ENCODE measurements at places on chromosomes 6 and 20.

GRCh38 chr6:135815216-135815615 is 36.3 kb upstream of the PDE7B start:
- no peak for DNase-seq

DNA sequence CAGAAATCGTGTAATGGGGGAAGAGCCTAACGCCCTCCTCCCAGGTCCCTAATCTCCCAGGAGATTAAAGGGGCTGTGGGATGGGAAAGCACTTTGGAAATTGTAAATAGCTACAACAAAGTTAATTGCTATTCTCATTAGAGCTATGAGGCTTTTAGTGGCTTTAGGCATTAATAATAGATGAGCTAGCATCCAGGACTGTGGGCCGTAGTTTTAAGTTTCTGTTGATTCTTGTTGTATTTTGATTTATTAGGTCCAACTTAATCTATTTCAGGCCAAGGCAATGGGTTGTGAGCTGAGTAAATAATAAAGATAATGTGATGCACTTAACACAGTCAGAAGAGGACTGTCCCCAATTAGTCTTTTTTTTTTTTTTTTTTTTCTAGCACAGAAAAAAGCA is 67.7 kb downstream of the ANKRD6 start:
- no peak for DNase-seq

- no peak for DNase-seq
These were observed 137.2 kb downstream of the BACH2 start for GRCh38 chr6:90159452-90159851.

DNA sequence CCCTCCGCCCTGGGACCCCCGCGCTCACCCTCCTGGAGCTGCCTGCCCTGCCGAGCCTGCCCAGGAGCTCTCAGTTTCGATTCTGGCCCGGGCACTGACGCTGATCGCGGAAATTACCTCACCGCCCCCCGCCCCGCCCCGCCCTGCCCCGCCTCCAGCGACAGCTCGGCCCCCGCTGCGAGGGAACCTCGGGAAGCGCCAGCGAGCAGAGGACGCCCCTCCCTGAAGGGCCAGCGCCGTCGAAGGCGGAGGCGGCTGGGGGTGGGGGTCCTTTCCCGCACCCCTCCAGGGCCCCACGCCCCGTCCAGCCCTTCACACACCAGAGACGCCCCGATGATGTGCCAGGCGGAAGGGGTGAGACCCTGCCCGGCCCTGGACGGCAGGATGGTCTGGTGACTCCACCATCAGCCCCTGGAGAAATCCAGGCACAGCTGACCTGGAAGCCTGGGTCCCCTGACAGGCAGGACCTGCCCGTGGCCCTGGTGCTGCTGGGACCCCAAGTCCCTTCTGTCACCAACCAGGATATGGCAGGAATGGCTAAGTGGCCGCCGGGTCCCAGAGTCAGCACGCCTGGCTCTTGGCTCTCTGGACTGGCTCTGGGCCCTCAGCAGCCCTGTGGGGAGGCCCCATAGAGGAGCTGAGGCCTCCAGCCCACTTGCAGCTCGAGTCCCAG is at the start of gene HELZ2:
Gene HELZ2 (minus strand): TSS at position 84 of the 673 bp plus-strand sequence. CDS start 1,854 bp downstream, outside the sequence.
- no peak for DNase-seq

GRCh38 chr6:135180542-135181332 is at the start of gene MYB:
Gene MYB, plus strand, starts transcription at chr6:135181308. Its CDS starts 206 bp downstream, at chr6:135181514.
- no peak for DNase-seq

GRCh38 chr6:4421837-4422236 is 286.5 kb upstream of the ECI2 start:
- DNase-seq, result no peak
